Activated CD8-positive, alpha-beta T cell treated with anti-CD3 and anti-CD28 coated beads, Interleukin-2, amount 10 ng/mL, durations not matched to agents 7 days and 5 days (primary cell): ENCODE measurements at places on chromosomes 12 and 14. TPM values are rescaled to one million over a fixed set of nuclear protein-coding genes. Genes with fewer than 3 reads are reported as not detected.

DNA sequence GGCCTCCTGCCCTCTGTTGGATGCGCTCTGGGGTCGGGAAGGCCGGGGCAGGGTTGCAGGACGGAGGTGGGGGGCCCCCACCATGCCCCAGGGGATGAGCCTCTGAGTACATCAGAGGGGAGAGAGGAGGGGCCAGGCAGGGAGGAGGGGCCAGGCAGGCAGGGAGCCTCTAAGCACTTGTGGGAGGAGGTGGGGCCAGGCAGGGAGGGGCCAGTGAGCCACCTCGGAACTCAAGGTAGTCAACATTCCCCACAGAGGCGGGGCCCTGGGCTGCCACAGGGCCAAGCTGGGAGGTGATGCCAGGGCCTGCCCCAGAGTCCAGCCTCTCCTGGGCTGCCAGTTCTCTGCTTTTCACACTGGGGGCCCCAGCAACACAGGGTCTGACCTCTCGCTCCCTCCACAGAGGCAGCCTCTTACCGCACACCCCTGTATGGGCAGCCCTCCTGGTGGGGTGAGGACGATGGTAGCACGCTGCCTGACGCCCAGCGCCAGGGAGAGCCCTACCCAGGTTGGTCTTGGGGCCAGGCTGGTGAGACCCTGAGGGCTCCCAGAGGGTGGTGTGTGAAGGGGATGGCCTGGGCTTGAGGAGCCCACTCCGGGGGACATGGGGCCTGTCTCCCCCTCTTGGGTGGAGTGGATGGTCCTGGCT is 17.4 kb downstream of the CEP170B start:
- DNase-seq, result peak; percentile 39

The TUBA1B gene
- total RNA-seq, result 2,302 TPM

The GPR132 gene
- total RNA-seq, result 40.4 TPM

DNA sequence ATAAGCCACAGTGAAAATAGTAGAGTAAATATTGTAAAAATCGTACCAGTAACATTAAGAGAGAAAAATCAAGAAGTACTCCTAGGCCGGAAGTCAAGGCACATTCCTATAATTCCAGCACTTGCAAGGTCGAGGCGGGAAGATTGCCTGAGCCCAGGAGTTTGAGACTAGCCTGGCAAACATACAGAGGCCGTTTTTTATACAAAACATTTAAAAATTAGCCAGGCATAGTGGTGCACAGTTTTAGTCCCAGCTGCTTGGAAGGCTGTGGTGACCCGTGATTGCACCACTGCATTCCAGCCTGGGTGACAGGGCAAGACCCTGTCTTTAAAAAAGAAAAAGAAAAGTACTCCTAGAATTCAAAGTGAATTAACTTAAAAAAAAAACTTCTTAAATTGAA is 341.8 kb downstream of the C12orf50 start:
- no peak for DNase-seq

- no peak for DNase-seq
Measured at GRCh38 chr14:102277874-102278630, 26.9 kb downstream of the MOK start.

DNA sequence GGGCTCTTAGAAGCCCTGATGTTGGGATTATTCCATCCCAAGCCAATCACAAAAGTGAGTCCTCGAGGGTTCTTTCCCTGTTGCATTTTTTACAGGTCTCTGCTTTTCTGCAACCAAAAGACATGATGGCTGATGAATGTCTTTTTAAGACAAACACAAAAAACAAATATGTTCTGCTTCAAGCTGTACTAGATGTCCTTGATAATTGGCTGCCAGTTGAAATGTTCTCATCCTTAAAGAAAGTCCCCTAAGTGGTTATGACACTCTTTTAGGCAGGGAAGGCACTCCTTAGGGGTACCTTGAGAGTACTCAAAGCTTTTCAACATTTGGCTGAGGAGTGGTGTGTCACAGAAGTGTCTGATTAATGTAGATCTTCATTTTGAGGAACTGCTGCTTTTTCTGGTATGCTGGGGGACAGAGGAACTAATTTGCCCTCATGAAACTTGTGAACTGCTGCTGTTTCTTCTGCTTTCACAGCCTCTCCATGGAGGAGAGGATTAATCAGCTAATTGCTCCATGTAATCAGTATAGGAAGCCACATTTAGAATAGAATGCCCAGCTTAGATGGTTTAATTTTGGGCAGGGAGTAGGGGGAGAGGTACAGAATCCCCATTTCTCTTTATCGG is 22.8 kb upstream of the IGF1 start:
- no peak for DNase-seq

DNA sequence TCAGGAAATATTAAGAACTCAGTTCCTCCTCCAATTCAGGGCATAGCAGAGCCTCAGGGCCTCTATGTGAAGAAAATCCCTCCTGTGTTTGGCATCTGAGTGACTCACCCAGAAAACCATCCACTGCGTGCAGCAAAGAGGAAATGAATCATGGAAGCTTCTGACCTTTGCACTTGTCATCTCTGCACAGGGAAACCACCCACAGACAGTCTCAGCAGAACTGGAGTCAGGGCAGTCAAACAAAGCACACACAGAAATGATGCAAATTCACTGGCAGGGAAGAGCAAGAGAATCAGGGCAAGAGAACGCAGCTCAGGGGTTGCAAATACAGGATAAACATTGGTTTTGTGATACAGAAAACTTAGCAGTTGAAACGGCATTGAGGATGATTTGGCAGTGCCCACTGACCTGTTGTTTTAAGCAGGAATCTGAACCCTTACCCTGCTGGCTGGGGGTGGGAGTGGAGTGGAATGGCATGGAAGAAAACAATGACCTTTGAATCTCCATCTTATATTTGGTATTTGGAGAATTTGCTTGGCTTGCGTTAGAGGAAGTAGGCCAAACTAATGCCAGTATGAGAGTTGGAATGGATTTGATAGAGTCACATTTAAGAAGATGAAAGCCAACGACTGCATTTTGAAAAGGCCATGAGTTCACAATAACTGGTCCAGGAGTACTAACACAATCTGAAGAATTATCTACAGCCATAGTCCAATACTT is 53.5 kb downstream of the PHLDA1 start:
- peak; percentile 89 for DNase-seq

The TMEM119 gene
- total RNA-seq, result not detected

The GPD1 gene
- 0.23 TPM for total RNA-seq

GRCh38 chr14:29805415-29806123 is 122.1 kb downstream of the PRKD1 start:
- DNase-seq, result no peak

GRCh38 chr12:101654442-101654841 is 43.0 kb upstream of the CHPT1 start:
- DNase-seq, result no peak
